ENCODE measurements at places on chromosomes 4 and X.

DNA sequence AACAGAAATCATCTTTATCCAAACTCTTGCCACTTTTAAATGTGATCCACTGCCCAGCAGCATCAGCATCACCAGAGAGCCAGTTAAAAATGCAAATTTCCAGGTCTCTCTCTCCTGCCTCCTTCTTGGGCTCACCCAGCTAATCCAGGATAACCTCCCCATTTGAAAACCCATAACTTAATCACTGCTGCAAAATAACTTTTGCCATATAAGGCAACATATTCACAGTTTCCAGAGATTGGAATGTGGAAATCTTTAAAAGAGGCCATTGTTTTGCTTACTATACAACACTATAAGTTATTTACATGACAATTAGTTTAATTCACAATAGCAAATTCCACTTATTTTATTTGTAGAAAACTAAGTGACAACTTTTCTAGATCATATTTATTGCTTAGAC, 4.8 kb upstream of the EXOSC9 start:
- DNase-seq = no peak

- DNase-seq = no peak
These were observed 38.9 kb downstream of the TKTL1 start for GRCh38 chrX:154334496-154334895.

GRCh38 chr4:151048913-151049312, 33.8 kb upstream of the LRBA start:
- no peak for DNase-seq

- no peak for DNase-seq
These were observed 6.8 kb upstream of the VSIG4 start for GRCh38 chrX:66046612-66047235.

DNA sequence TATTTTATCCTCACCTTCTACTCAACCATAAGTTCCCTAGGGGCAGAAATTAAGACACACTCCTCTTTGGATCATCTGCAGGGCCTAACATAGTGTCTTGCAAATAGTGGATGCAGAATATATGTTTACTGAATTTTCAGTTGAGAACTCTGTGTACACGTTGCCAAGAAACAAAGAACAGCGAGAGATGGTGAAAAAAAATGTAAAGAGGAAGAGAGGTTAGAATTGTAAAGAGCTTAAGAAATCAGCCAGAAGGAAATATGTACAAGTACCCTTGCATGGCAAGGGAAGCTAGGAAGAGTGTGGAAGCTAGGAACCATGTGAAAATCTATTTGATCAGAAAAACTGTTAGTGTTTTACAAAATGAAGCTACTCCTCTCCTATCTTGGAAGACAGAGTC, 431.0 kb downstream of the SMARCA1 start:
- DNase-seq = no peak

GRCh38 chr4:65954416-65954815, 284.1 kb upstream of the EPHA5 start:
- no peak for DNase-seq

GRCh38 chr4:186743261-186743660, 19.6 kb upstream of the FAT1 start:
- no peak for DNase-seq

DNA sequence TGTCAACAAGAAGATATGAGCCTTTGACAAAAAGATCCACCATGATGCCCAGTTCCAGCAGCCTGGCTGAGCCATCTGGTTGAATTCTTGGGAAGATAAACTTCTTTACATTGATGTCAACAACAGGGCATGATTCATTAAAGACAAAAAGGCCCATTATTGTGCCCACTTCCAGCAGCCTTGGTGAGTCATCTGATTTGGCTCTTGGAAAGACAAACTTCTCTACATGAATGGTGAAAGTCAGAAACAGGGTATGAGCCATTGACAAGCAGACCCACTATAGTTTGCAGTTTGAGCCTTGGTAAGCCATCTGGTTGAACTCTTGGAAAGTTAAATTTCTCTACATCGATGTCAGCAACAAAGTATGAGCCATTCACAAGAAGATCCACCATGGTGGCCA, 4.1 kb upstream of the CSF2RA start:
- no peak for DNase-seq

DNA sequence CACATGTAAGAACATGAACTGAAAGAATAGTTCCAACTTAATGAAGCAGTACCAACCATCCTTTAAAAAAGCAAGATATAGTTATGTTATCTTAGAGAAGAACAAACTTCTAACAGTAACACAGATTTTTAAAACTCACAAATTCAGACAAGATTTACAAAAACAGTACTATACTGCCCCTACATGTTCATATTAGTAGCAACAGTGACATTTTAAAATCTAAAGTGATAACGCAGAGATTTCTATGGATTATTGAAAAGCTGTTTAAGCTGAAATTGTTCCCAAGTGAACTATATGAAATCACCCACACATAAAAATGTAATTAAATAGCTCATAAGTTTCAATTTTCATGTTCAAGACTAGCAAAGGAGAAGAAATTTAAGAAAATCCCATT, 166.0 kb downstream of the FBXW7 start:
- no peak for DNase-seq

DNA sequence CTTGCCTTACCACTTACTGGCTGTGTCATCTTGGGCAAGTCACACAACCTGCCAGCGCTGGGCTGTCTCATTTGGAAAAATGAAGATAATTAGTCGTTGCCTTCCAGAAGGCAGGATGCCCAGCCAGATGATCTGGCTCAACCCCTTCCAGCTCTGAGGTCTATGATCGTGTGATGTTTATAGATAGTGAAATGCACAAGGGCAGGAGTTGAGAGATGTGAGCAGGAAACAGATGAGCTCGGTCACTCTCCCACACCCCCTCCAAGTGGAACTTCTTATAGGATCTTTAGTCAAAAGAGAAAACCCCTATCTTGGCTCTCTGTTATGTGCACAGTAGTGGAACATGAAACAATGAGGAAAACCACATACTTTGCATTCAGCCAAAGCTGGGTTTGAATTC, 336.8 kb upstream of the PPARGC1A start:
- DNase-seq = no peak

DNA sequence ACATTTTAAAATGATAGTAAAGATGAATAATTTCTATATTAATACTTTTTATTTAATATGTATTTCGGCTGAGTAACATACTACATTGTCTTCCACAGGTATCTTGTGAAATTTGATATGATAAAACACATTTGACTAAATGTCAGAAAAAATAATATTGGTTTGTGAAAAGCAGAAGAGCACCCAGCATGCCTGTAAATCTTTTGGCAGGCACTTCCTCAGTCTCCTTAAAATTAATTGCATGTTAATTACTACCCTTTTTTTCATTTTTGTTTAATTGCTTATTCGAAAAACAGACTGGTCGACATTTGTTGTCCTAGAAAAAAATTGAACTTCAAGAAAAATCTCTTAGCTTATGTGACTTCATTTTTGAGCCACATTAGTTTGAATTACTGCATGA, 40.6 kb downstream of the CLCN3 start:
- DNase-seq = no peak

- DNase-seq = no peak
These were observed 3.1 kb downstream of the PDGFC start for GRCh38 chr4:156968479-156968984.

DNA sequence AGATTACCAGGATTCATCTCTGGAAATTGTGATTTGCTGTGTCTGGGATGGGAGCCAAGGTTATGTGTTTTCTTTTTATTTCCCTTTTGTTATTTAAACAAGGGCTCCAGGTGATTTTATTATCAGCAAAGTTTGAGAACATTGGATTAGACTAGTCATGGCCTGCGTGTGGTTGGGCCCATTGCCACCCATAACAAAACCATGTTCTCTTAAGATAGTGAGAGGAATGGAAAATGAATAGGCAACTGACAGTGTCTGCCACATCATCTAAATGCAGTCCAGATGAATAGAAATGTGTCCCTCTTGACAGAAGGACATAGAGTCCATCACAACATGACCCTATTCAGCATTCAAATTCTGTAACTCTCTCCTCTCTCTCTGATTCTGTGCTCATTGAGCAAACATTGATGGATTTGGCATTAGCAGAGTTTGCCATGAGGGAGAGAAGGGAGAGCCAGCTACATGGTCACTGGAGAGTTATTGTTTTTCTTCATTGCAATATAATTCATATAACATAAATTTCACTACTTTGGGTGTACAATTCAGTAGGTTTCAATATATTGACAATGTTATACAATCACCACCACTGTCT, 11.7 kb downstream of the XK start:
- no peak for DNase-seq

- no peak for DNase-seq
These were observed 11.3 kb upstream of the FAM47E start for GRCh38 chr4:76240236-76240635.

GRCh38 chr4:10684631-10685030, at the start of gene CLNK:
CLNK (minus strand) TSS chr4:10684768; CDS start chr4:10667869, 16,899 bp downstream.
- no peak for DNase-seq

- no peak for DNase-seq
These were observed 197.2 kb upstream of the AR start for GRCh38 chrX:67346667-67347066.

DNA sequence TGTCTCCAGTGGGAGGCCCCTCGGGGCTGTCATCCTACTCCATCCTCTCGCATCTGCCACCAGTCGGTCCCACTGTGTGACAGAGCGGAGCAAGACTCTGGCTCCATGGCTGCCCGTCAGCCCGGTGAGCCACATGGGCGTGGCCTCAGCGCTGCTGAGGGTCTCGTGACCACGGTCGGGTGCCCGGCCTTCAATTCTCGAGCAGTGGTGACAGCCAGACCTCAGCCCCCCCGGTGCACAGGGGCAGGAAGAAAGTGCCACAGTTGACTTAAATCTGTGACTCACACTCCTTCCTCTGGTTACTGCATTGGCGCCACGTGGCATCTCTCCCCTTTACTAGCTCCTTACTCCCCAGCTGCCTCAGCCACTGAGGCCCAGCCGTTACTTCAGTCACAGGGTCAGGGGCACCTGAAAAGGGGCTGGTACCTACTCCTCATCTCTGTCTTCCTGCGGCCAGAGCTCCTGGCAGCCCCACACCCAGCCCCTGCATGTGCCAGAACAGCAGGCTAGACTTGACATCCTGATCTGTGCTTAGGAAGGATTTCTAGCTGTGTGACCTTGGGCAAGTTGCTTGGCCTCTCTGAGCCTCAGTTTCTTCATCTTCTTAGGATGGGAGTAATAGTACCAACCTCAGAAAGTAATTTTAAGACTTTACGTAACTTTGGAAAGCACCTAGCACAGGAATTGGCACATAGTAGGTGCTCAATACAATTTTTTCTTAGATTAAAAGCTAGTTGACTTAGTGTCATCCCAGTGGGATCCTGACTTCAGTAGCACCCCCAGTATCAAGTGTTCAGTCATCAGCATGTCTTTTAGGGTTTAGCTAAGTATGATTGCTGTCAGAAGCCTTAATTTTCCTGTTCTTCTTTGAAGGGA, 66.1 kb downstream of the TNIP2 start:
- DNase-seq = no peak

DNA sequence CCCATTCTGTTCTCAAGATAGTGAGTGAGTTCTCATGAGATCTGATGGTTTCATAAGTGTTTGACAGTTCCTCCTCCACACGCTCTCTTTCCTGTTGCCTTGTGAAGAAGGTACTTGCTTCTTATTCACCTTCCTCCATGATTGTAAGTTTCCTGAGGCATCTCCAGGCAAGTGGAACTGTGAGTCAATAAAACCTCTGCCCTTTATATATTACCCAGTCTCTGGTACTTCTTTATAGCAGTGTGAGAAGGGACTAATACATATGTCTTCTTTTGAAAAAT, 58.4 kb downstream of the CFAP299 start:
- DNase-seq = no peak

GRCh38 chr4:155559915-155560314, 106.7 kb upstream of the GUCY1A1 start:
- DNase-seq = no peak

All from esophagus squamous epithelium (tissue), 5 donors.